Stimulated activated CD8-positive, alpha-beta memory T cell treated with anti-CD3 and anti-CD28 coated beads, Interleukin-4, amount 100 ng/mL, for 4 hours (primary cell): ENCODE measurements at places on chromosomes 4 and X.

GRCh38 chrX:2410279-2411020 is 90.3 kb downstream of the DHRSX start:
- no peak for DNase-seq

DNA sequence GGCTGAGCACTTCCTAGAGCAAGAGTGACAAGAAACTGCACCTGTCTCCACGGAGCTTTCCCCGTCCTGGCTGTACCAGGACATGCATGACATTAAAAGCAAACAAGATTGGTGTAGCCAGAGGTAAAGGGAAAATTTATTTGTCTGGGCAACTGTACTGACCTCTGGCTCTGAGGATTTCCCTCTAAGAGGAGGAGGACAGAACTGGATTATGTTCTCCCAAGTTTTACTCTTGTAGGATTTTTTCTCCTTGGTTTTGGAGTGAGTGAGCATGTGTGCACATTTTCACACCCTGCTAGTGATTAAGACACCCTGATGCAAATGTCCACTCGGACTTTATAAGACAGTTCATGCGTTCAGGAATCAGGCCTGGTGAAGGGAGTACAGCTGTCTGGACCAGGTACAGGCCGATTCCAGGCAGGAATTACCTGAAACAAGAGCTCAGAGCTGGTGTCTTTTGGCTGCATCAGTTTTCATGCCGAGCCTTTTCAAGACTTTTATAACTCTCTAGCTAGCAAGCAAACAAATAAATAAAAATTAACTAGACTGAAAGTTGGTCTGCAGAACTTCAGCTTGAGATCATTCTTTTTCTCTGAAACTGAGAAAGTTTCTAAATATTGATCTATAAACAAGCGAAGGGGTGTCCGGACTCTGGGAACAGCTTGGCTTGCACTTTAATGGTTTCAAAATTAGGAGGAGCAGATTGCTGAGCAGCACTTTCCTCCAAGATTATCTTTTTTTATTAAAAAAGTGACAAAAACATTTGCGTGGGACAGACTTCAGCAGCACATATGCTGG is 51.3 kb upstream of the SPRY1 start:
- no peak for DNase-seq

GRCh38 chr4:142656178-142656577 is 189.9 kb downstream of the INPP4B start:
- no peak for DNase-seq

GRCh38 chr4:21885770-21886169 is 62.8 kb downstream of the KCNIP4 start:
- no peak for DNase-seq

DNA sequence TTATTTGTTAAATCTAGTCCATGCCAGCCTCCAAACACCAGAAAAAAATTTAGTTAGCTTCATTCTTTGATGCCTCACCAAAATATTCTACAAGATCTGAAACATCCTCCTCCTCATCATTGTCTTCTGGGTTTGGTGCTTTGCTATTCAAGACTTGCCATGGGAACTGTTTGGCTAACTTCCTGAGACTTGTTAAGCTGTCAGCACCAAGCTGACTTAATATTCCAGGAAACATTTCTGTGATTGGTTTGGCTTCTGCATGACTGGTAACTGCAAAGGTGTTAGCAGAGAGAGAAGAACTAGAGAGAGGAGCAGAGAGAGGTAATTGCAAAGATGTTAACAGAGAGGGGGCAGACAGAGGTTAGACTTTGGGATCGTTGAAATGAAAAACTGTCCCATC is 101.3 kb downstream of the PALLD start:
- DNase-seq: no peak

- DNase-seq: no peak
Measured at GRCh38 chrX:155216940-155217440, 730 bp downstream of the VBP1 start.

DNA sequence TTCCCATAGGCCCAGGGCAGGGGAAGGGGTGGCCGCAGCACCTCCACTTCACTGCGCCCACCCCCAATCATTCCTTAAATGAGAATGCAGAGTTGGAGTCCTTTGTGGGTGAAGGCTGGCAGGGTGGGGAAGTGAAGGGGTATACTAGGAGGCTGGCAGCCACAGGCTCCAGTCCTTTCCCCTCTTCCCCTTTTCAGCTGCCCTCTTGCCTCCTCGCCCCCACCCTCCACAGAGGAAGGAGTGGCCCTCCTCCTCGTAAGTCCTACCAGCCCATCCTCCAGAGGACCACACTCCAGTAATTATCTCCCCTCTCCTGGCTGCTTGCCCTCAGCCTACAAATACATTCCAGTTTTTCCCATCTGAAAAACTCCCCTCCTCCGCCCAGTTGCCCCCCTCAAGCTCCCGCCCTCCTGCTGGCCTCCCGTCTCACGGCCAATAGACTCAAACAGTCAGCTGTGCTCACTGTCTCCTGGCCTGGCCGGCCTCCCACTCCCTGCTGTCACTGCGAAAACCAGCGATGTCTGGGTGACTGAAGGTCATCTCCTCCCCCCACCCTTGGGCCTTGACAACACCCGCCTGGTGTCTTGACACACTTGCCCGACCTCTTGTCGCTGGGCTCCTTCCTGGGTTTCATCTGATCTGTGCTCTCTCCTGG is 38.8 kb downstream of the EFNB1 start:
- DNase-seq: no peak

GRCh38 chrX:112946227-112946626 is 105.6 kb upstream of the AMOT start:
- no peak for DNase-seq

DNA sequence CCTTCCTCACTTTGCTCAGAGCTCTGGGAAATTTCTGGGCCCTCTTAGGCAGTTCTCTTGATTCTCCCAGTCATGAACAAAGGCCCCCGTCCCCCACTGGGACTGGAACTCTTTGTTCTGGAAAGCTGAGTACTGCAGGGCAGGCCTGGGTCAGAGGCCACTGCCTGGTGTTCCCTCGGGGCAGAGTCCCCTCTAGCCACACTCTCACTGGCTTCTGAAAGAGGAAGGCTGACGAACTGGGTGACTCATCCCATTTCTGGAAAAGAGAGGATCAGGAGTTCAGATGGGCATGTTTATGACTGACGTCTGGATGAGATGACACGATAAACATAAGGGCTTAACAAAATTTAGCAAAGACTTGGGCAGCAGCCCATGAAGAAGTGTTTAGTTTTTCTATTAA is 47.7 kb downstream of the DDX3X start:
- no peak for DNase-seq

GRCh38 chr4:40515398-40516293 is 114.0 kb downstream of the RBM47 start:
- DNase-seq: no peak

DNA sequence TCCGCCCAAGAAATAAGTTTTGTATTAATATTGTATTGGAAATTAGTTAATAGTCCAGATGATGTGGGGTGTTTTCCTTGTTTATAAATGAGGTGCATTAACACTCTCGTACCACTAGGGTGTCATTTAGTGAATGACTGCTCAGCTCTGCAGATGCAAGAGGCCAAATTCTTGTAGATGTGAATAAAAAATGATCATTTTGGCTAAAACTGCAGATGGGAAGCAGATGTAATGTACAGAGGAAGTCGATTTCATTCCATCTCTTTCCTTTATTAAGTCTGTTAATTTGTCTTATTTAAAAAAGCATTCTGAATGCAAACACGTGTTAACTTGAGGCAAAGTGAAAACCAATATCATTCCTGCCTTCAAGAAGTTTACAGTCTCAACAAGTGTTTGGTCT is 108.1 kb downstream of the DHX15 start:
- no peak for DNase-seq

DNA sequence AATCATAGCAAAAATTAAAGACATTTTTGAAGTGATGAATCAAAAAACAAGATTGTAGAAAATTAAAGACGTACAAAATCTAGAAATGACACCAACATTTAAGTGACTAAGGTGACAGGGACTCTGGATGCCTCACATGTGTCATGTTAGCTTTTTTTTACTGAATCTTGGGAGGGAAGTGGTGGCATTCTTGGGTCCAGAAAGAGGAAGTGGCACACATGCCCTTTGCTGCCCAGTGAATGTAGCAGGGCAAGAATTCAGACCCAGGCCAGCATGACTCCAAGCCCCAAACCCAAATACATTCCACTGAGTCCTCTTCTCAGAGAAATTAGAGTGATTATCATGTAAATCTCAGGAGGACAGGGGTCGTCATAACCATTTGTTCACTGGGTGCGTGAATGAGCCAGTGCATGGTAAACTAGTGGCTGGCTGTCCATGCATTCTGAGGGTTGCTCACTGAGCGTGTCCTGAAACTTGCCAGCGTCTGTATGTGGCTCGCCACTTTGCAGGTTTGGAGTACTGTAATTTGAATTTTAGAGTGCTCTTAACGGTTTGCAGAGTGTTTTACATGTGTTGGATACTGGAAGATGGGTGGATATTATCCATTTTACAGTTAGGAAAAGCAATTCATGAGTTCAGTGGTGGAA is 55.4 kb upstream of the TBC1D14 start:
- no peak for DNase-seq

DNA sequence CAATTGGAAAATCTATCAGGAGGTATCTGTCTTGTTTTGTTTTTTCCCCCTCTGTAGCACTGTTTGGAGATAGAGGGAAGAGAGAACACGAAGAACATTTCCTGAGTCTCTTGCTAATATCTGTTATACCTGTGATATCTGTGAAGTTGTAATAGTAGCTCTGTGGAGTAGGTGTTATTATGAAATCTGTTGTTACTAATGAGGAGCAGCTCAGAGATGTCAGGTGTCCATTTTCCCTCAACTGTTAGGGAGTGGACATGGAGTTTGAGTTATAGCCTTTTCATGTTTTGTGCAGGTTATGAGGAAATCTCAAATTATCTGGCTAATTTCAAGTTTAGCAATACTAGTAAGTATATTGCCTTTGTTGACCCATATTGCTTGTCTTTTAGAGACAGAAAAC is 52.4 kb downstream of the SEC24B start:
- no peak for DNase-seq

DNA sequence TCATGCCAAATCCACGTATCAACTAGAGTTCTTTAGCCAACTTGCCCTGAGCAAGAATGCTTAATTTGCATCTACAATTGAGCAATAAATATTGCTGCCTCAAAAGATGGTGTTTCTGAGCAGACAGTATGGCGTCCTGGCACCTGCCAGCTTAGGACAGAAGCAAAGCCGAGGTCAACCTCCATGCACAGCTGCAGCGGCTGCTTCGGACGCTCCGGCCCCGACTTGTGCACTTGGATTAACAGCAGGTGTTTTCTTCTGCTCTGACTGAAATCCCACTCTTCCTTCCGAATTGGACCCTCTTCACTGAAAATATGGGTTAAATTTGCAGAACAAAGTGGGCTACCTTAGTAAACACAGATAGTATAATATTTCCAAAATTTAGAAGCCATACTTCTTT is 215.2 kb upstream of the ETNPPL start:
- no peak for DNase-seq

- DNase-seq: no peak
Measured at GRCh38 chr4:97142893-97143292, 1000.4 kb downstream of the STPG2 start.

DNA sequence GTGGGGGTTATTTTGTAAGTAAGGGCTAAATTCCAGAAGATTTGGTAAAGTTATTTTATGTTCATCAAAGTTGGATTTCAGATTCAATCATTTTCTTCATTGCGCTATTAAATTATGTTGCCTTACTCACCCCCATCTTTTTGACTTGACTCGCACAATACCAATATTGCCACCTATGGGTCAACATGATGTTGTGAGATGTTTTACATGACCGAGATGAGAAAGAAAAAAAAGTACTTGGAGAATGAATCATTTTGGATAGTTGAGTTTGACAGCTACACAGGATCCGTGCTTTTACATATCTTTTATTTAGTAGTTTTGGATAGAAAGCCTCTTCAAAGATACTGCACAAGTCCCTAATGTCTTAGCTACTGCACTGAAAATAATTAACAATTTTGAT is 224.2 kb upstream of the EMCN start:
- DNase-seq: no peak

- no peak for DNase-seq
Measured at GRCh38 chr4:74420863-74421262, 24.1 kb upstream of the AREG start.

GRCh38 chr4:81039351-81039972 is 9.0 kb downstream of the BMP3 start:
- no peak for DNase-seq

DNA sequence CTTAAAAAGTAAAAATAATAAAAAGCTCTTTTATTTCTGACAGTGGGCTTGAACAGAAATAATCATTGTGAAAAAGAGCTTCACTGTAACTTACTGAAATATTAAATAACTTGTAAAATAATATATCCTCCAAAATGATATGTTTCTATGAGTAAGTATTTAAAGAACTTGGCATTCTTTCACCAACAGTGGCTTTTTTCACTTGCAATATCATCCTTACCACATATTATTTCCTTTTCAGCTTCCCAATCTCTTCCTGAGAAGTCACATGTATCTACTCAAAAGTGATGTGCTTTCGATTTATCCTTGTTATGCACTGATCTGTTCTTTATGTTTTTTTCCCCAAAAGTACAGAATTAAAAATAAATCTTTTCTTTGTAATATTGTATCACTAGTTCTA is 2.2 kb upstream of the PCDH18 start:
- DNase-seq: no peak

- DNase-seq: no peak
Measured at GRCh38 chrX:3518870-3519269, 172.4 kb upstream of the MXRA5 start.
